Hippocampal formation (tissue), 2 donors: ENCODE measurements at places on chromosomes 5 and 9.

GRCh38 chr5:131286400-131286715 lies 22.5 kb downstream of the CDC42SE2 start:
- DNase-seq, result no peak

DNA sequence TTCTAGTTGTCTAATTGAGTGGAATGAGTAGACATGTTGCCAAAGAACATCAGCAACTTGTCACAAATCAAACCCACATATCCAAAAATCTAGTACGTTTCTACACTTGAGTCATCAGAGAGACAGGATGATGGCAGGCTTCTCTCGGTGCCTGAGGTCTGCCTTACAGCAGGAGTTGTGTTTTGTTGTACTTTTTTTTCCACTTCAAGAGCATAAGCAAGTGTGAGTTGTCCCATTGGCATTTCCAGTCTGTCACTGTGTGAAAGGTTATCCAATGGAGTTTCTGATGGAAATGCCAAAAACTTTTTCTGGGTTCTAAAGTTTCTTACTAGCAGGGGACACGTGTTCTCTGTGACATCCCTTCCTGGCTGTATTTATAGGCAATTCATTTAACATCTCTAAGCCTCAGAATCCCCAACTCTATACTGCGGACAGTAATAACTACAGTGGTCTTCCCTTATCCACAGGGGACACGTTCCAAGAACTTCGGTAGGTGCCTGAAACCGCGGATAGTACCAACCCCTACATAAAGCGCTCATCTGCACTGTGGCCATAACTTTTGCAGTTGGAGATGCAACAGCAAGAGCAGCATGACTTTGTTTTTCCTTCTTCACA lies 246.5 kb downstream of the SYK start:
- no peak for DNase-seq

DNA sequence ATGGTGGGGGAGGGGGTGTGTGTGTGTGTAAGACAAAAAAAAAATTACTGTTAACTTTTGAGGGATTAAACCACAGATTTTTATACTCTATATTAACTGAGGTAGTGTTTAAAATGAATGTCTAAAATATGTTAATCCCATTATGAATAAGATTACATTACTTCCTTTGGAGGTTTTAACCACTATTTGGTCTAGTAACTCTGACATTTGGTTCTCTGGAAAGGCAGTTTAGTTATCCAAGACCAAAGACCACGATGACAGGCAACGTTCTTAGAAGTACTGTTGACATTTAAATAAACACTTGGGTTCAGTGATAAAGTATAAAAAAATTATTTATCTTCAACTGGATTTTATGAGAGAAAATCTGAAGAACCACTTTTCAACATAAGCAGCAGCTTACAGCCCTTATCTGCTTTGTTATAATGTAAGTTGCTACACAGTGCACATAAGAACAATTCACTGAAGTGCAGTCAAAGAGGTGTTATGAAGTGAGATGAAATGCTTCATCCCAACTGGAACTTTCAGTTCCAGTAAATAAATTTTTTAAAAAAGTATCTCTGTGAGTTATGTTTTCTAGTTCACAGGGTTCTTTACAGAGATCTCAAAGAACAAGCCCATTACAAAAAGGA lies 94.5 kb downstream of the OSMR start:
- DNase-seq, result no peak

DNA sequence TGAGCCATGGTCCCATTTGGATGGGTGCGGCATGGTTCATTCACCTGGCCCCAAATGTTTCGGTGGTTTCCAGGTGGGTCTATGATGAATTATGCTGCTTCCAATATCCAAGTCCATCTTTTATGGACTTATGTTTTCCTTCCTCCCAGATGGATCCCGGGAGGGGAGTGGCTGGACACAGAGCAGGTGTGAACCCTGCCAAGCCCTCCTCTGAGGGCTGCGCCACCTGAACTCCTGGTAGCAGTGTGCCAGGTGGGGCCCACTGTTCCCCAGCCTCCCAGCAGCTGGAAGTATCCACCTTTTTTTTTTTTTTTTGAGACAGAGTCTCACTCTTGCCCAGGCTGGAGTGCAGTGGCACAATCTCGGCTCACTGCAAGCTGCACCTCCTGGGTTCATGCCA lies 42.9 kb downstream of the WNK2 start:
- no peak for DNase-seq

GRCh38 chr9:92770360-92770995 lies 5.8 kb upstream of the BICD2 start:
- no peak for DNase-seq

DNA sequence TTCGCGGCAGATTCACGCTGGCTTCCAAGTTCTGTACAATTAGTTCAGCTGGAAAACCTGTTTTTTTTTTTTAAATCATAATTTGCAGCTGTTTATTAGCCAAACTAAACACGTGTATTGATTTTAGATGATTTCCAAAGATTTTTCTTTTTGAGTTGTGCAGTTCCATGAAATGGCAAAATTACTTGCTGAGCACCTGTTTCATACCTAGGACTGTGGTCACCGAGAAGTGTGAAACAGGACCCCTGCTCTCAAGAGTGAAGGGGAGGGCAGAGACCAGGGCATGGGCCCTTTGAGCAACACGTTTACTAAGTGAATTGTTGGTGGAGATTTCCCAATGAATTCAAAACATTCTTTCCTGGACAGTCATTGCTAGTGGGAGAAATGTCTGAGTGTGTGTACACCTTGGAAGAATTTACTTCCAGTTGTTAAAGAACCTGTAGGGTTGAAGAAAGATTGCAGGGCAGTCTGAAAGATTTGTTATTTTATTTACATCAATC lies 688 bp downstream of the SNX24 start:
- no peak for DNase-seq

GRCh38 chr5:31443572-31443971 lies 88.3 kb downstream of the DROSHA start:
- DNase-seq, result no peak

DNA sequence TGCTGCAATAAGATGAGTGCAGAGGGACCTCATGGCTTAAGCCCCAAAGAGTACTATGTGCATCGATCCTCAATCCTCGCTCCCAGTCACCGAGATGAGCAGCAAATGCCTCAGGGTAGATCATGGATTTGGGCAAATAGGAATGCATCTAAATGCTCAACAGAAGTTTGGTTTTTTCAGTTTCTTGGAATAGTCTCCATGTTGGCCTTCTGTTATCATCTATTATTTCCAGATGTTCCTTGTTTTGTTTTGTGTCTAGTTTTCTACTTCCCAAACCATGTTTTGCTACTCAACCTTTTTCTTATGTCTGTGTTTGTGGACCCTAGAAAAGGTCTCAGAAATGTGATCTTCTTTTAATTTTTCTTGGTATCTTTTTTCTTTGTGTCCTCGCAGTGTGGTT lies 43.5 kb upstream of the RASGRF2 start:
- no peak for DNase-seq
